ENCODE measurements at places on chromosomes 16 and 17. TPM values are rescaled to one million over a fixed set of nuclear protein-coding genes. Genes with fewer than 3 reads are reported as not detected.

DNA sequence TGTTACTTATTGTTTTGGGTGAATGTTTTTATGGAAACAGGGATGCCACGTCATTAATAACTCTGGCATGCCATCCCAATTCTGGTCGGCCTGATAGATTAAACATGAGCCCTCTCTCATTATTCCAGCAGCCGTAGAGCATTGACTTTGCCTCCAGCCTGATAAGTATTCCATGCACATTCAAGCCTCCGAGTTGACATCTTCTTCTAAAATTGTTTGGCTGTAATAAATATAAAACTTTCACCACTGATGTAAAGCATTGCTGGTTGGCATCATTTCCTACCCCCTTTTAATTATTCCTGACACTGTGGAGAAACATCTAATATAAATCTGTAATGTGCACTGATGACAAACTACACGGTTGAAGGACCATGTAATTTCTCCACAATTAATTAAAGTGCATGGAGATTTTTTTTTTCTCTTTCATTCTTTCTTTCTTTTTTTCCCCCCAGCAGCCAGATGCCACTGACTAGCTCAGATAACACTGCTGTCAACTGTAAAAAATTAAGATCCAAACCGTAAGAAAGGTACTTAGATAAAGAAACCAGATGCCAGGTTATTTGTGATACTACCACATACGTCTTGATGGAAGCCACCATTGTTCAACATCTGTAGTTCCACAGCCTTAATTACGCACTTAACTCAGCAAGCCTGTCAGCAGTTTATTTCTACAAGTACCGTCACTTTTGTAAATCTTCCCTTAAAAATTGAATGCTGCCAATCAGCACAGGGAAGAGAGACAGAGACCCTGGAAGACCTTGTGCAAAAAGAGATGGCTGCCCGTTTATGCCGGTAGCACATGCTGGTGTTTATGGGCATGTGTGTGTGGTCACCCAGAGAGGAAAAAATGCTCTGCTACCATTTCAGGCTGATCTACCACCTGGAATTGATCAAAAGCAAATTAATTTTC, 237.7 kb downstream of the IRX3 start:
- no peaks in the 10 kb centered on the region for H3K27me3 ChIP-seq
- H3K4me3 ChIP-seq, result 0 out of 3 replicates have a peak overlapping the region, but pooled peaks have one; percentile 12
- peak; percentile 33 for DNase-seq
- H3K27ac ChIP-seq, result no peak overlapping the region
- peaks cover 26% of the 10 kb centered on the region for H3K4me1 ChIP-seq

GRCh38 chr16:66026211-66026610, 340.3 kb upstream of the CDH5 start:
- peaks cover 16% of the 10 kb centered on the region for H3K36me3 ChIP-seq
- H3K27ac ChIP-seq, result no peak overlapping the region
- H3K4me3 ChIP-seq, result no peak overlapping the region
- no peaks in the 10 kb centered on the region for H3K27me3 ChIP-seq

DNA sequence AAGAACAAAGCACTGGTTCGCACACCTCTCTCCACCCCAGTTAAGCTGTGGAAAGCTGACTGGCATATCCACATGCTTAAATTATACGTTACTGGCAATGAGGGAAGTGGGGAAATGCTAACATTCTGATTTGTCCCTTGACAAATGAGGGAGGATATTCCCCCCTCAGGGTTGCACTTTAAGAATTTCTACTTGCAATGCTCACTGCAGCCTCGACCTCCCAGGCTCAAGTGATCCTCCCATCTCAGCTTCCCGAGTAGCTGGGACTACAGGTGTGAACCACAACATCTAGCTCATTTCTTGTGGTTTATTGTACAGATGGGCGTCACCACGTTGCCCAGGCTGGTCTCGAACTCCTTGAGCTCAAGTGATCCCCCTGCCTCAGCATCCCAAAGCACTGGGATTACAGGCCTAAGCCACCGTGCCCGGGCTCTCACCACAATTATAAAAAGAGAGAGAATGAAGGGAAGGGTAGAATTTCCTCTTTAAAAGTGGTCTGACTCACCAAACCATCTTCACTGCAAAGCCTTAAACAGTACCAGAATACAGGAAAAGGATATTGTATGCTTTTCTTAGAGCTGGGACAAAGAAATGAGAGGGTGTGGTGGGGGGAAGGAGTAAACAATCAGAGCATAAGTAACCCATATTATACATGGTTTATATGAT, 38.9 kb downstream of the KANSL1 start:
- peaks cover 5% of the 10 kb centered on the region for H3K36me3 ChIP-seq
- no peak overlapping the region for H3K27ac ChIP-seq
- DNase-seq, result no peak
- no peaks in the 10 kb centered on the region for H3K27me3 ChIP-seq
- H3K4me1 ChIP-seq, result peaks cover 10% of the 10 kb centered on the region

DNA sequence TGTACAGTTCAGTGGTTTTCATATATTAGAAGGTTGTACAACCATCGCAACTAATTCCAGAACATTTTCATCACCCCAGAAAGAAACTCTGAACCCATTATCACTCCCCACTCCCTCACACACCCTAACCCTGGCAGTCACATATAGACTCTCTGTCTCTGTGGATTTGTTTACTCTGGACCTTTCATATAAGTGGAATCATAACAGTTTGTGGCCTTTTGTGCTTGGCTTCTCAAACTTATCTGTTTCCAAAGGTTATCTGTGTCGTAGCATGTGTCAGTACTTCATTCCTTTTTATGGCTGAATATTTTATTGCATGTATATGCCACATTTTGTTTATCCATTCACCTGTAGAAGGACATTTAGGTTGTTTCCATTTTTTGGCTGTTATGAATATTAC, 12.4 kb downstream of the TENT4B start:
- peaks cover 2% of the 10 kb centered on the region for H3K36me3 ChIP-seq
- no peaks in the 10 kb centered on the region for H3K4me1 ChIP-seq
- DNase-seq, result no peak
- H3K4me3 ChIP-seq, result no peak overlapping the region
- H3K27me3 ChIP-seq, result no peaks in the 10 kb centered on the region

DNA sequence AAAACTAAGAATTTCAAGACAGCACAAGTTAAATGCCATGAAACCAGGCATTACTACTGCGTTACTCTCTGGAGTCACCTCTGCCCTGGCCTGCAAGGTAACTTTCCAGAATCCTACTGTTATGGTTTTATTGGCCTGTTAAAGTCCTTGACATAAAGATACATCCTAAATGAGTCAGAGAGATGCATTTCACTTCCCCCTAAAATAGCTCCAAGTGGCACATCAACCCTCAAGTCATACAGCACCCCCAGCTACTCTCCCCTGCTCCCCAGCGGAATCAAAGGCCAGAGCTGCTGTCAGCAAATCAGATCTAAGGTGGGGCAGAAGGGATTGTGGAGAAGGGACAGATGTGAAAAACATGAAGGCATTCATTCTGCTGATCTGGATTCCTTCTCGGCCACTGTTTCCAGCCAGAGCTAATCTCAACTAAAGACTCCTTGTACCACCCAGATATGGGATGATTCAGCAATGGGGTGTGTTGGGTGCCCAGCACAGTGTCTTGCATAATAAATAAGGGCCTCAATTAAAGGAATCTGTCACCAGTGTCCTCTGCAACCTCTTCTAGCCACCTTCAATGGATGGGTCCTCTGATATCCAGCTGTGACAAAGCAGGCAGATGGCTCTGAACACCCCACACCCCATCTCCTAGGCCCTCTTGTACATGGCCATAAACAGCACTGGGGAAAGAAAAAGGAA, 8.5 kb upstream of the CCL1 start:
- H3K4me1 ChIP-seq, result no peaks in the 10 kb centered on the region
- no peaks in the 10 kb centered on the region for H3K36me3 ChIP-seq
- no peak for DNase-seq
- no peaks in the 10 kb centered on the region for H3K27me3 ChIP-seq

The MYH13 gene
- total RNA-seq, result not detected

GRCh38 chr16:30748634-30749445, 615 bp downstream of the PHKG2 start:
- H3K4me1 ChIP-seq, result no peaks in the 10 kb centered on the region
- no peak overlapping the region for H3K27ac ChIP-seq
- H3K27me3 ChIP-seq, result no peaks in the 10 kb centered on the region
- peak; percentile 57 for DNase-seq

DNA sequence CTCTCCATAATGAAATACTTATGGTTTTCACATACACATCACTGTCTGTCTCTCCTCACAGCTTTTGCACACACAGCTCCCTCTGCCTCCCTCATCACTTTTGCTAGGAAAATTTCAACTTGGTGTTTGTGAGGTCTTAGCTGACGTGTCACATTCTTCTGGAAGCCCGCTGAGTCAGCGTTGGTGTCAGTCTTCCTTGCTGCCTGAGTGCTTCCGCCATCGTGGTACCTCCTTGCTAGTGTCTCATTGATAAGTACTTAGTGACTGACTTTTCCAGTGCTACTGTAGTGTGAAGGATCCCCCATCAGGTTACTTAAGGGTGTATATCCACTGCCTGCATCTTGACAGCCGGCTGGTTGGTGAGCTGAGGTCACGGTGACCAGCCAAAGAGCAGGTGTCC, 33.5 kb downstream of the CA10 start:
- H3K27ac ChIP-seq, result no peak overlapping the region
- H3K4me3 ChIP-seq, result no peak overlapping the region
- H3K4me1 ChIP-seq, result no peaks in the 10 kb centered on the region
- DNase-seq, result no peak

The ABCA5 gene
- 4.0 TPM for total RNA-seq

DNA sequence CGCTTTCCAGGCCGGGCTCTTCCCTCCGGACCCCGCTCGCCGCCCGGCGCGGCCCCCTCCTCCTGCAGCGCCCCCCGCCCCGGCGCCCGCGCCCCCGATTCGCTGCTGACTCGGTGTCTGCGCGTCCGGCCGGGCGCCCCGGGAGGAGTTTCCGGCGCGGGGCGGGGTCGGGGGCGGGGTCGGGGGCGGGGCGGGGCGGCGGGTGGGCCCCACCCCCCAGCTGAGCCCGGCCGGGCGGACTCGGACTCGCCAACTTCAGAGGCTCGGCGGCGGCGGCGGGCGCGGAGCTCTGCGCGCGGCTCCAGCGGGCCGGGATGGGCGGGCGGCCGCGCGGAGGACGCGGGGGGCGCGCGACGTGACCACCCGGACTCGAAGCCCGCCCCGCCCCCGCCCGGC, at the start of gene METRNL:
TSS of gene METRNL (plus strand) at position 258 of the 396 bp plus-strand sequence. CDS start 207 bp downstream, outside the sequence.
- peaks cover 11% of the 10 kb centered on the region for H3K4me1 ChIP-seq
- no peak within 1 kb of the TSS for H3K27ac ChIP-seq
- peak; percentile 82 for DNase-seq
